ENCODE measurements at places on chromosomes 2 and 18.

GRCh38 chr18:801137-801536 lies 10.9 kb downstream of the YES1 start:
- peak; percentile 91 for DNase-seq

DNA sequence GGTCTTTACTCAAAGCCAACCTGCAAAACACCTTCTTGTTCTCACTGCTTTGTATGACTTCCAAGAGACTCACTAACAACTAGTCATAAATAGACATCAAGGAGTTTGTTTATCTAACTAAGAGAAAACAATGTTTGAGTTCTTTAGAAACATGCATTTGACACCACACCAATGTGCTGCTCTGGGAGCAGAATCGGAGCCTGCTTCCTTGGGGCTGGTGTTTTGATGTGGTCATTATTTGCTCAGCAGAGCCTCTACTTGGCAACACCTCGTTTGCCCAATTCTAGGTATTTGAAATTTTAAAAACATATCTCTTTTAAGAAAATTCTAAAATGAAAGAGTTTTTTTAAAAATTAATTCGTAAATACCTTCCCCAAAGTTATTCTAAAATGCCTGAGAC lies 167.5 kb downstream of the BCL2 start:
- DNase-seq, result no peak

DNA sequence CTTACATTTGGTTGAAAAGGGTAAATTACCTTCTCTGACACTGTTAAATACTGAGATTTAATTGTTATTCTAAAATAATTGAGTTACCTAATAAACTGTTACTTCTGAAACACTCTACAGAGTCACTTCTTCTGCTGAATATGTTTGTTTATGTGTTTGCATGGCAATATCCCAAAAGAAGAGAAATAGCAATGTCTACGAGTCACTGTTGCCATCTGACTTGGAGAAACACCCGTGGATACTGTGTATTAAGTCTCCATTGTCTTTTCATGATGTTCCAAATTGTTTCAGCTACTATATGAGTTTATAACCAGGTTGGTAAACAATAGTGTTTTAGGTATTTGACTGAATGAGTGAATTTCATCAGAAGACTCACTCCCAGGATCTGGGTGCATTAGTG lies 754.2 kb upstream of the ID2 start:
- no peak for DNase-seq

- DNase-seq, result no peak
These were observed 44.5 kb upstream of the SERTAD2 start for GRCh38 chr2:64698177-64698643.

DNA sequence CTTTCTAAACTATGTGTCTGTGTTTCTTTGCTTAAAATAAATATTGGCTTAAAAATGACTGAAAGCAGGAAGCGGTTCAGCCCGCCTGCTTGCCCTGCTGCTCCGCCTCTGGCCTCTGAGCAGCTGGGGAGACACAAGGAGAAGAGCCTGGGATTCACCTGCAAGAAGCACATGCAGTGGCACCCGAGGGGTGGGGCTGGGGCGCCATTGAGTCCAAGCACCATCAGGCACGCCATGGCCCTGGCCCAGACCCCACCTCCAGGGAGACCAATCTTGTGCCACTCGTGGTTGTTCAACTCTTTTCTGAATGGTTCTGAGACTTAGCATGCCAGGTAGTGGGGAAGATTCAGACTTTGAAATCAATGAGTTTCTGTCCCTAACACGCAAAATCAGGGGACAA lies 495.5 kb upstream of the MYT1L start:
- no peak for DNase-seq

DNA sequence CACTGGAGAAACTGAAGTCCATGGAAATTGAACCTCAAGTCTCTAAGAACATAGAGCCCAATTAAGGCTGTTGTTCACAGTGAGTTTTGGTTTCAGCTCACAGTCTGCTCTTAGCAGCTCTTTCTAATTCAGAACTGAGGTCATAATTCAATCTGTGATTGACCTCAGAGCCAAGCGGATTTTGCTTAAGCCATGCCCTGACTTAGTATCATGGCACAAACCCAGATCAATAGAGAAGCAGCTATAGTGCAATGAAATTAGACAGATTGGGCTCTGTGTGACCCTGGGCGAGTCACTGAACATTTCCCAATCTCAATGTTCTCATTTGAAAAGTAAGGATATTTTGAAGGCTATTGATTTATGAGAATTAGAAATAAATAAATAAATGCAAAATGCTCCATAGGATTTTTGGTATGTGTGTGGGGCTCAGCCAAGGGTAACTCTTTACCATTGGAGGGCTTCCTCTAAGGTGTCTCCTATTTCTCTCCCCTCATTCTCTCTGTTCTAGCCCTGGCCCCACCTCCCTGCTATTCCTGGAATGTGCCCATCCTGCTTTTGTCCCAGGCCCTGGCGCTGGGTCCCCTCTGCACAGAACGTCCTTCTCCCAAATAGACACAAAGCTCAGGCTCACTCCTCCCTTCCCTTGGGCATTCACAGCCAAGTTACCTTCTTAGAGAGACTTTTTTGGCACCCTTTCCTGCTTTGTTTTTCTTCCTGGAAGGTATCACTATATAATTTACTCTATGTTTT lies 239.6 kb downstream of the LPIN1 start:
- no peak for DNase-seq

GRCh38 chr2:217671075-217671474 lies 331.7 kb downstream of the TNS1 start:
- no peak for DNase-seq

DNA sequence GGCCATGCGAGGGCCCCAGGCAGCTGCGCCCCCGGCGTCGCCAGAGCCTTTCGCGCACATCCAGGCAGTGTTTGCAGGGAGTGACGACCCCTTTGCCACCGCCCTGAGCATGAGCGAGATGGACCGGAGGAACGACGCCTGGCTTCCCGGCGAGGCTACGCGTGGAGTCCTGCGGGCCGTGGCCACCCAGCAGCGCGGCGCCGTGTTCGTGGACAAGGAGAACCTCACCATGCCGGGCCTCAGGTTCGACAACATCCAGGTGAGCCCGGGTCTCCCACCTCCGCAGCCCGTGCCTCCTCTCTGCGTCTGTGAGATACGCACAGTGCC lies 8.9 kb downstream of the TRAPPC12 start:
- no peak for DNase-seq

GRCh38 chr18:78523850-78524249 lies 455.8 kb upstream of the SALL3 start:
- DNase-seq, result no peak

GRCh38 chr2:33240178-33240577 lies 236.3 kb upstream of the RASGRP3 start:
- DNase-seq, result no peak

DNA sequence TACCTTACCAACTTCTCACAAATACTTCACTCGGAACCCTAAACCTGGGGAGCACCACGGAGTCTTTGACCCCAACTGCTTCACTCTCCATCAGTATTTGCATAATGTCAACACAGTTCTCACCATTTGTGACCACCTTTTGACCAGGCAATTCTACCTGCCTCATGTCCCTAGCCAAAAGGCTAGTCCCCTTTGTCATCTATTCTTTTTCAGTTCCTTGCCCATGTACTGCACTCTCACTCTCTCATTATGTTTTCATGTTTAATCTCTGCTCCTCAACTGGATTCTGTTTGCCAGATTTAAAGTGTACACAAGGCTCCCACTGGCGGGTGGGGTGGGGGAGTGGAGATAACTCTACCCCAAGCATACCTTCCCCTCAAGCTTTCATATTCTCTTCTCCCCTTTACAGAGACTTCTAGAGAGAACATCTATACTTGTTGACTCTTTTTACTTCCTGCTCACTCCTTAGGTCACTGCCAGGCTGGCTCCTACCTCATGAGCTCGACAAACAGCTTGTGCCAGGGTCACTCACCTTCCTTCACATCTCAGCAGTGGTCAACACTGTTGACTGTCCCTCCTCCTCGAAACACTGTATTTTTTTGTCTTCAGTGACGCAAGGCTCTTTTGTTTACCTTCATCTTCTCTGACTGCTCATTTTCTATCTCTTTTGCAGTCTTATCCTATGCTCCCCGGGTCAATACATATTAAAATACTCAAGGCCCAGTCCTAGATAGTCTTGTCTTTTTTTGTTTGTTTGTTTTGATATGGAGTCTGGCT lies 88.7 kb upstream of the MAP4K3 start:
- DNase-seq, result no peak

GRCh38 chr2:67503066-67503795 lies 106.1 kb downstream of the ETAA1 start:
- DNase-seq, result no peak

- DNase-seq, result no peak
These were observed 246.9 kb upstream of the PARD3B start for GRCh38 chr2:204298404-204298803.

- no peak for DNase-seq
These were observed 265.7 kb downstream of the ICOS start for GRCh38 chr2:204202253-204202652.

- no peak for DNase-seq
These were observed 500.7 kb downstream of the RIT2 start for GRCh38 chr18:42614619-42615293.

- DNase-seq, result no peak
These were observed 98.9 kb upstream of the SH3BP4 start for GRCh38 chr2:234852941-234853340.

DNA sequence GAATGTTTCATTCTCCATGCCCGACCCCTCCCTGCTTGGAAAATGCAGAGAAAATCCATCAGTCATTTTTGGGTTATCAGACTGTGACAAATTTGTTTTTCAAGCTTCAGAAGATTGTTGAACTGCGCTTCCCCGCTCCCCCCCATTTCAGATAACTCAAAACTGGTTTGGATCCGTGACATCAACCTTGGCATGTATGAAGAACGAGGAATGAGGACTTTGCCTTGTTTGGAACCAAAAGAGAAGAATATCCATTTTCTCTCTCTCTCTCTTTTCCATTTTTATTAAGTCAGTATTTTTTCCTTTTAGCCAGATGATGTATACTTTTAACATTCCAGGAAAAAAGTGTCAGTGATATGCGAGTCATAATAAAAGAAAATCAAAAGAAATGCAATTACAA lies 171.6 kb downstream of the BCL2 start:
- DNase-seq, result no peak

DNA sequence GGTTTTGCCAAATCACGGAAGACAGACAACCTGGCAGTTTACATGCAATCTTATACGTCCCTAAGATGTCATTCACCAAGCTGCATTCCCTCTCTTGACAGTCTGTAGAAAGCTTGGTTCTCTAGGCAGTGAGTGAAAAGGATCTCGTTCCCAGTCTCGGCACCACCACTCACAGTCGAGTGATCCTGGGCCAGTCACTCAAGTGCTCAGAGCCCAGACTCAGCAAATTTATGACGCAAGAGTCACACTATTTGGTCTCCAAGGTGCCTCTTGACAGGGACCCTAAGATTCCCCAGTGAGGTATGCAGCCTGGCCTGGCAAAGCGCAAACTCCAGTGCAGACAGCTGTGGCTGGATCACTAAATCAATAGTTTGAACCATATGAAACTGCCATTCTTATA lies 77.9 kb downstream of the EIPR1 start:
- DNase-seq, result no peak

- DNase-seq, result no peak
These were observed 168.3 kb downstream of the NRP2 start for GRCh38 chr2:205850611-205851010.

DNA sequence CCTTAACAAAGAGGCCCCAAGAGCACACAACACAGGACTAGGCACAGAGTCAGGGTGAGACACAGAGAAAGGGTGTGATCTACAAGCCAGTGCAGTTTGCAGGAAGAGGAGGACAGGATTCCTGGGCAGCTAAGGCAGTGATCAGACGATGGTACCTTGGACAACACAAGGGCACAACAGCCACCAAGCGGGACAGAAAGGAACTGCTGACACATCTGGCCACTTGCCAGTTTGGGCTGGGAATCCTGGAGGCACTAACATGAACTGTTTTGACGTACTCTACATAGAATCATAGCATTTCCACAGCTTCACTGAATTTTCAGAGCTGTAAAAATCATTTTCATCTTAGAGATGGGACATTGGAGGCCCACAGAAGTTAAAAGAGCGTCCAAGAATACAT lies 221.5 kb upstream of the SLC35G4 start:
- DNase-seq, result peak; percentile 1

- no peak for DNase-seq
These were observed 9.1 kb downstream of the MAT2A start for GRCh38 chr2:85547859-85548607.

- DNase-seq, result peak; percentile 84
These were observed 18.4 kb upstream of the YES1 start for GRCh38 chr18:830315-830901.

GRCh38 chr2:170229744-170230143 lies 51.8 kb downstream of the MYO3B start:
- DNase-seq, result no peak

DNA sequence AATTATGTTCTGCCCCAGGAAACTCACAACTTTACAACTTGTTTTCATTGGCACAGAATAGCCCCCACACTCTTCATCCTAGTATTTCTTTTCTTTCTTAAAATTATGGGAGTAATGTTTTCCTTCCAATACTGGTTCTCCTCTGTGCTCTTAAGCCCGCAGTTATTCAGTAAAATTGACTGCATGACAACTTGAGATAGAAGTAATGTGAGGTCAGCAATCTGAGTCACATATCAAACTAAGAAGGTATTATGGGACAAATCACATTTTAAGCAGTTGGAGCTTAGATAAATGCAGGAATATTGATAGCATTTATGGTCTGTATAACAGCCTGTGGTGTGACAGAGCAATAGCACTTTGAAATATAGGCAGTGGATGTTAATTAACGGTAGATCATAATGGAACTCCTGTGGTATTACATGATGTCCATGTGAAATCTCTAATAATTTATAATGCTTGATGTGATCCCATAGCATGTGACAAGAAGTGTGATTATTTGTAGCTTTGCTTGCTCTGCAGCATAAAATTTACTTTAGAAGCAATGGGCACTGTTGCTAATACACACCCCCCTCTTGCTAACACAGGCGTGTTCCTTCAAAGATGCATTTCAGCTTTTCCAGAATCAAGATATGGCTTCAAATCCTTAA lies 351.4 kb upstream of the CDH20 start:
- no peak for DNase-seq

DNA sequence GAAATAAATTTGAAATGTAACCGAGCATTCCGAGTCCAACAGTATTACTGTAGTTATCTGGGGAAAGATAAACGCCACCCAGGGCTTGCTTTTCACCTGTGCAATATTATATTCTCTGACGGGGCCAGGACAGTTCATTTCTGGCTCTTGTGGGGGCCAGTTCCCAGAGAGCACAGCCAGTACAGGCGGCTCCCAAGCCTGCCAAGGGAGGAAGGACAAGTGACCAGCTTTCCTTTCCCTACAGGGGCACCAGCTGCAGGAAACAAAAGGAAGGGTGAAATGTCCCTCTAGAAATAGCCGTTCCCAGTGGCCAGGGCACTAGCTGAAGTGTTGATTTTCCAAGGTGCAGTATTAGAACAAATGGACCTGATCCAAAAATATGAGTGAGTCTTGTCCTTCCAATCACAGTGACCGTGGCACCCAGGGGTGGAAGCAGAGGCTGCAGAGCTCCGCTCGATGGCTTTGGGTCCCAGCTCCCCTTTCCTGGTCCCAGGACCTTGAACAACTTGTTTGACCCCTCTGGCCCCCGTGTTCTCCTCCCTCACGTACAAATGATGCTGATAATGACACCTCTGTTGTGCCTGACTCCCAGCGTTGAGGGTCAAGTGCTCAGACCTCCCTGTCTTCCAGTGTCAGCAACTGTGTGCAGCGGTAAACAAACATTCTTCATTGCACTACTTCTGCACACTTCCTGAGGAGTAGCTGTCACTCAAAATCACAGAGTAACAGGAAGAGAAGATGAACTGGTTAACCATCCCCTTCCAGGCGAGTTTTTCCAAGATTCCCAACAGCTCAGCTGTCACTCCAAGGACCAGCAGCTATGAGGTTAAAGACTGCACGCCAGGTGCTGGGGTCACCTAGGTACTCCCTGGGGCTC lies 40.9 kb downstream of the GYPC start:
- DNase-seq, result no peak
